Stimulated activated CD4-positive, alpha-beta T cell treated with anti-CD3 and anti-CD28 coated beads, Interleukin-2, amount 100 ng/mL, for 24 hours (primary cell): ENCODE measurements at places on chromosomes 16 and 17.

DNA sequence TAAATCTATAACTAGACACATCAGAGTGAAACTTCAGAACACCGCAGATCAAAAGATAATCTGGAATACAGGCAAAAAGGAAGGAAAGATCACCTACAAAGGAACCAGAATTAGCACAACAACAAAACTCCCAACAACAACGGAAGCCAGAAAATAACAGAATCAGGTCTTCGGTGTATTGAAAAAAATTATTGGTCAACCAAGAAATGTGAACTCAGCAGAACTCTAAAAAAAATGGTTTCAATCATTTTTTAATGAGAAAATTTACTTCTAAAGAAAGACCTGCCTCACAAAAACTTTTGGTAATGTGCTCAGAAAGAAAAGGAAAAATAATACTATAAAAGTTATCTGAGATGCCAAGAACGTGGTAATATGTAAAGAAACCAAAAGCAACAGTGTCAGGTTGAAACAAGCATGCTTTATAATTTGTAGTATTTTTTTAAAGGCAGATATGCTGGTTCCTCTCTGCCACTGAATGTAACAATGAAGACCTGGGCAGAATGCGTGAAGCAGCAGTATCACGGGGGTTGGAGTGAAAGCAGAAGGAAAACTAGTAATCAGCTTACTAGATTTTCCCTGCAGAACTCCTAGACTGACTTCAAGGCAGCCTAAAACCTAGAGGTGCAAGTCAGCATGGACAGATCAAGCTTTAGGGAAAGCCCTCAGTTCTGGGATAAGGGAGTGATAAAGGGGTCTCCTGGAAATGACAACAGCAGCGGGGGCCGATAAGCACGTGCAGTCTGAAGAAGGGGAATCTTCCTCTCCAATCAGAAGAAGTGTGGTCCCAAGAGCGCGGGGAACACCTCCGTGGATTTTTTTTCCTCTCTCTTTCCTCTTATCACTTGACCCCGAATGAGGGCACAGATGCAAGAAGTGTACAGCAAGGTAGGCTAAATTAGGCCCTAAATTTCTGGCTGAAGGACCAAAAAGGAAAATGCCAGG lies 80.9 kb upstream of the TEKT1 start:
- DNase-seq = no peak

DNA sequence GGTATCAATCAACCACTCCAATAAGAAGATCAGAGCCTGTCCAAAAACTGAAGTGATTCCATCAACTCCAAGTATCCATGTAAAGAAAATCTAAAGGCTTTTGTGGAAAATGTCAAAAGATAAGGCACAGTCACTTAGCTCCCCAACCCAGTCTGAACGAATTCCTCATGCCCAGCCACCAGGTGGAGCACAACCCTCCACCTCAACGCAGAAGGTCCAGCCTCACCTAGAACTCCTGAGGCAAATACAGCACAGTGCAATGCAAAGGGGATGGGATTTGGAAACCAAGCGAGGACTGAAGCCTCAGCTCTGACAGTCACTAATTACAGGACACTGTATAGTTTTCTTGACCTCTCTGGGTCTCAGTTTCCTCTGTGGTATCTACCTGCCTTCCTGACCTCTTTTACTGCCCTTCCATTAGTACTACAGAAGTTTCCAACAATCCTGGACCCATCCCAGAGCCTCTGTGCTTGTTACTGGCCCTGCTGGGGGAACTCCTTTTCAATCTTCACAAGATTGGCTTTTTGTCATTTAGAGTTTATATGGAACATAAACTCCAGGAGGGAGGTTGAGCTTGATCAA lies 2.0 kb downstream of the NCBP3 start:
- DNase-seq = peak; percentile 59

- DNase-seq = no peak
Observed at GRCh38 chr16:23105309-23105708, 43.9 kb downstream of the USP31 start.

DNA sequence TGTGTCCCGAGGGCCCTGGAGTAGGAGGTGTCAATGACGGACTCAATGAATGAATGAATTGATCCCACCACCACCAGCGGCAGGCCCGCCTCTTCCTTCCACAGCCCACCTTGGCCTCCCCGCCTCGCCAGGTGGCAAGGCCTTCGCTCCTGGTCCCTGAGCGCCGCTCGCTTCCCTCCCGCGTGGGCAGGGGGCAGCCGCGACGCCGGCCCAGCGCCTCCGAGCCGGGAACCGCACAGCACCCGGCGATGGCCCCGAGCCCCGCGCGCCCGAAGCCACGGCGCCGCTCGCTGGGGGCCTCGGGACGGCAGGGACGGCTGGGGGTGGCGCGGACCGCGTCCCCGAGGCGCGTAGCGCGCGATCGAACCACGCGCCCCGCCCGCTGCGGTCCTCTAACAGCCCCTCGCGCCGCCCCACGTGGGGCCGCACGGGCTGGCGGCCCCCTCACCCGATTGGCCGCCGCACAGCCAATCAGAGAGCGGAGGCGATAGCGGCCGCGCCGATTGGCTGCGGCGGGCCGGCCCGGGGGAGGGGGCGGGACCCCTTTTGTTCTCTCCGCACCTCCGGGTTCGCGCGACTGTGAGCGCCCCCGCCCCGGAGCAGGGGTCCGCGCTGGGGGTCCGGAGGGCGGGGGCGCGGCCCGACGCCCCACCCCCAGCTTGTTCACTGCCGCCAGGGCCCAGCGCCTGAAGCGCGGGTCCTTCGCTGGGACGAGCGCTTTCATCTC lies 31.4 kb downstream of the ACTG1 start:
- peak; percentile 62 for DNase-seq

GRCh38 chr17:41638194-41638593 lies 13.8 kb upstream of the KRT17 start:
- DNase-seq = no peak
